AG09309 (cell line): ENCODE measurements at places on chromosomes 5 and 9.

DNA sequence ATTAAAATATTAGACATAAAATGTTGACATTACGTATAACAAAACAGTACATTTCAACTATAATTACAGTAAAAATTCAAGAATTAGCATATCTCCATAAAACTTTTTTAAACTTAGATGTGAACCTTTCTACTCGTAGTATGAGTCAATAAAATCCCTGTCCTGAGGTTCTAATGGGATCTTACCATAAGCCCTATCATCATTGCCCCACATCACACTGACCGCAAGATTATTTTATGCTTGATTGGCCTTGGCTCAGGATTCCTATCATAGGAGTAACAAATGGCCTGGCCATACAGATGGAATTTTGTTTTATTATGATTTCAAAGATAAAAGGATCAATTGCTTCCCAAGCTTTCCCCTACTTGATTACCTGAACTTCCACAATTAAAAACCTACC lies 238.3 kb downstream of the MEF2C start:
- no peak for DNase-seq

GRCh38 chr9:117293206-117294114 lies 121.4 kb downstream of the ASTN2 start:
- no peak for DNase-seq

DNA sequence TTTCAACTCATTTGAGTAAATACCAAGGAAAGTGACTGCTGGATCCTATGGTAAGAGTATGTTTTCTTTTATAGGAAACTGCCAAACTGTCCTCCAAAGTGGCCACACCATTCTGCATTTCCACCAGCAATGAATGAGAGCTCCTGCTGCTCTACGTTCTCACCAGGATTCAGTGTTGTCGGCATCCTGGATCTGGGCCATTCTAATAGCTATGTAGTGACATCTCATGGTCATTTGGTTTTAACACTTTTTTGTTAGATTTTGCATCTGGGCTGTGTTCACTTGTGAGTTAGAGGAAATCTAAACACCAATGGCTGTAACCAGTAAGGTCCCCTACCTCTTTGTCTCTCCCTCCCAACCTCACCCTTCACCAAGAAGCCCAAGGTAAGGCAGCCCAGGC lies 115.9 kb downstream of the ATPSCKMT start:
- no peak for DNase-seq

- DNase-seq: no peak
Observed at GRCh38 chr5:1031306-1031959, 22.8 kb downstream of the NKD2 start.

GRCh38 chr9:30628915-30629567 lies 1755.4 kb upstream of the ACO1 start:
- no peak for DNase-seq

GRCh38 chr5:113809626-113810025 lies 296.1 kb downstream of the YTHDC2 start:
- no peak for DNase-seq

DNA sequence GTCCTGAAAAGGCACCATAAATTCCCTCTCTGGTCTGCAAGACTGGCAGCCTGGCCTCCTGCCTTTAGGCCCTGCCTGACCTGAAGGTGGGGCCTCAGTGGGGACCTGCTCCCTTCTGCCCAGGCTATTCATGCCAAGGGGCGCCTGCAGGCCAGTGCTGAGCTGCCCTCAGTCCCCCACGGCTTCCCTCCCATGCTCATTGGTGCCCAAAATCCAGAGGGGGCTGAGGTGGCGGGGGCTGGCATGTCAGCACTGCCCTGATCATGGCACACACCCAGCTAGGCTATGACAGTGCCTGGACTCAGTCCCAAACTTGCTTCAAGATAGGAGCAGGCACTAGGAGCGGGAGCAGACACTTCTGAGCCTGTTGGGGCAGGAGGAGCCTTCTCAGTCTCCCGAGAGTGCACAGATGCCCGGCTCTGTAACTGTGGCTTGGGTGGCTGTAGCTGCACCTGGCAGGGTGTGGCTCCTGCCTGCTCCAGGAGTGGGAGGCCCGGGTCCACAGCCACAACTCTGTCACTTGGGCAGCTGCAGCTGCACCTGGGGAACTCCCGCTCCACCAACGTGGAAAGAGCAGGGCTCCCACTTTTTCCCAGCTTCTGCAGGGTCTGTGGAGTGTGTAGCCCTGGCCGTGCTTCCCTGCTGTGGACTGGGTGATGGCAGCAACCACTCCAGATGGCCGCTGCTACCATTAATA lies 49.0 kb downstream of the NDUFAF2 start:
- DNase-seq: no peak

DNA sequence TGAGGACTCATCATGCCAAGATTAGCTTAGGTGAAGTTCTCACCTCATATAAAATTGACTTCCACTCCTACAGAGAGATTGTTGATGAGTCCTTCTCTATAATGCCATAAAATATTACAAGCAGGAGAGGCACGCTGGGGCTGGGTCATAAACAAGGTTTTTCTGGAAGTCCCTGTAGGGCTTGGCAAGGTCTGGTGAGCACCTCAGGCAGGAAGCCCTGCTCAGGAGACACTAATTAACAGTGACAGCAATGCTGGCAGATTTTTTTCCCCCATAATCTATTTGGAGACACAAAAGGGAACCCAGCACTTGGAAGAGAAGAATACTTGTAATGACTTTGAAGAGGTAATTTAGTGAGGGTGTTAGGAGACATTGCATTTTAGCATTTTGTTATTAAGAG lies 118.7 kb downstream of the DIRAS2 start:
- DNase-seq: no peak

DNA sequence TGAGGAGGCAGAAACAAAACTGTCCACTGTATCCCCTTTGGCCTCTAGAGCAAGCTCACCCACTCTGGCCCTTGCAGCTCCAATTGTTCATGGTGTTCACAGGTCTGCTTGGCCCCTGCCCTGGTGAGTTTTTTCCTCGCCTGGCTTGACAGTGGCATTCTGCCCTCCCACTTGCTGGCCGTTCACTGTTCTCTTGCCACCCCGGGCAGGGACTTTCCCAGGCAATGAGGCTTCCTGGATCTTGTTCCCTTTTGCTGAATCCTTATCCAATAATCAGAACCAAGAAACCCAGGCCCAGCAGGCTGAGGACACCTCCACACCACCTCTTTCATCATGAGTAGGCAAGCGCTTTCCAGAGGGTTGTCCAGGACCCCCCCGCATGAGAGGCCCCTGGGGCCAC lies 31.2 kb downstream of the ZNF618 start:
- DNase-seq: no peak

DNA sequence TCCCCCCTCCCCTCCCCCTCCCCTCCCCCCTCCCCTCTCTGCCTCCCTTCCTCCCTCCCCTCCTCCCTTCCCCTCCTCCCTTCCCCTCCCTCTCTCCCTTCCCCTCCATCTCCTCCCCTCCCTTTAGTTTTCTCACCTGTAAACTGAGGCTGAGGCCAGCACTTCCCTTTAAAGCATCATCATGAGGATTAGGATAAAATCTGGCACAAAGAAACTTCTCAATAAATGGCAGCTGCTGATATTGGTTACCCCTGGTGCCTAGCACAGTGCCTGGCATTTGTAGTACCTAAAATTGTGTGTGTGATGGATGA lies 41.9 kb downstream of the RAI14 start:
- DNase-seq: no peak
